Kidney capillary endothelial cell (primary cell): ENCODE measurements at places on chromosomes 16 and 17.
A peak's percentile ranks its signal among the peaks of the same experiment; 100 is the strongest.

DNA sequence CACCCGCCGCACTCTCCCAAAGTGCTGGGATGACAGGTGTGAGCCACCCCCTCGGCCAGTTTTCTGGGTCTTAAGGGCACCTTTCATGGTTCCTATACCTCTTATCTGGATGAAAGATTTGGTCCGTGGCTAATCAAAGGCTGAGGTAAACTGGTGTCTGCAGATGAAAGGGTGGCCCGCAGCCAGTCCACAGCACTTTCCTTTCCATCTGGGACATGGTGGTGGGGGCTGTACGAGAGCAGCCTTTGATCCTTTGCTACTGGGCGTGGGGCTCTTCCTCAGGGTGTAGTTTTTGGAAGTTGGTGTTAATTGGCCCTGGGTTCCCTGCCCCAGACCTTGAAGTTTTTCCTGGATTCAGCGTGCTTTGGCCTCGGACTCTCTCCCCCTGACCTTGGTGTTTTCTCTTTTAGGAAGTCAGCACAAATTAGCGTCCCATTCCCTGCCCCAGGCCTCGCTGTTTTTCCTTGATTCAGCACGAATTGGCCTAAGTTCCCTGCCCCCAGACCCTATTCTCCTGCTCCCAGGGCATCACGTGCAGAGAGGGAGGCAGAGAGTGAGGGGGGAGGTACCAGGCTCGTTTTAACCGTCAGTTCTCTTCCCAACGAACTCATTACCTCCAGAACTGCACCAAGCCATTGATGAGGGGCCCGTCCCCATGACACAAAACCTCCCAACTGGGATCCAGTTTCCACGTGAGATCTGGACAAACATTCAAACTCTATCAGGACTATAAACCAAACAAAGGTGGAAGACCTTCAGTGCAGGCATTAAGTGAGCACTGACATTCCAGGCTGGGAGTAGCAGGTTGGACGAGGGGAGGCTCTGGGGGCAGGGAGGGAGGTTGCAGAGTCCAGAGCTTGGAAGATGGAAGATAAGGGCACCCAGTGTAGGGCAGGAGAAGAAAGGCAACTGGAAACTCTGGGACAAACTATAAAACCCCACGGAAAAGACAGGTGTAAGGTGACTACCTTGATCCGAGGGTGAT, 11.6 kb downstream of the DPEP1 start:
- DNase-seq: no peak

GRCh38 chr16:57147381-57148221, 38.2 kb downstream of the PSME3IP1 start:
- DNase-seq: peak; percentile 78

DNA sequence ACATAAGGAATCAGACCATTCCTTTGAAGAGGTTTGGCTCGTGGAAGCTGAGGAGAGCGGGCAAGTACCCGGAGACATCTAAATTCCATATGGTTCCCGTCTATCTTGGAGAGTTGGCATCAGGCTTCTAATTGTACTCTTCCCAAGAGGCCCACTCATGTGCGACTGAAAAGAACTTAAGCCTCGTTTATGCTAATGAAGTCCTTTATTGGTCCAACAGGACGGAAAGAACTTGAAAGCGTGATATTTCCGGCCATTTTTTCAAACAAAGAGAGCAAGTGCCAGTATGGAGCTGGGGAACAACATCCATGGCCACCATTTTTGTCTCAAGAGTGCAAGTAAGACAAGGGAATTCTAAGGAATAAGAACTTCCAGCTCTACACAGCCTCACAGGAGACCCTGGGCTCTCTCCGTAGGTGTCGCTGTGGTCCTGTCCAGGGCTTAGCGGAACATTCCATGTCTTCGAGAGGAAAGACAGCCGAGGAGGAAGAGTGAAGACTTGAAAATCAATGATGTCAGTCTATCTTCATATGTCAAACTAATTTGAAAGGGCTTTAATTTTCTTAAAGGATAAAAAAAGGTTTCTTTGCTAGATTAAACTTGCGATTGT, 566.0 kb upstream of the PSMD7 start:
- no peak for DNase-seq

DNA sequence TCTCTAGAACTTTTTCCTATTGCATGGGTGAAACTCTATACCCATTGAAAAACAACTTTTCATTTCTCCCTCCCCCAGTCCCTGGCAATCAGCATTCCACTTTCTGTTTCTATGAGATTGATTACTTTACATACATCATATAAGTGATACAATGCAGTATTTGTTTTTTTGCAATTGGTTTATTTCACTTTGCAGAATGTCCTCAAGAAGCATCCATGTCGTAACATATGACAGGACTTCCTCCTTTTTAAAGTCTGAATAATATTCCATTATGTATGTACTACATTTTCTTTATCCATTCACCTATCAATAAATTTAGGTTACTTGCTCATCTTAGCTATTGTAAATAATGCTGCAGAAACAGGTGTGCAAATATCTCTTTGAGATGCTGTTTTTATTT, 8.8 kb downstream of the IL21R start:
- no peak for DNase-seq

DNA sequence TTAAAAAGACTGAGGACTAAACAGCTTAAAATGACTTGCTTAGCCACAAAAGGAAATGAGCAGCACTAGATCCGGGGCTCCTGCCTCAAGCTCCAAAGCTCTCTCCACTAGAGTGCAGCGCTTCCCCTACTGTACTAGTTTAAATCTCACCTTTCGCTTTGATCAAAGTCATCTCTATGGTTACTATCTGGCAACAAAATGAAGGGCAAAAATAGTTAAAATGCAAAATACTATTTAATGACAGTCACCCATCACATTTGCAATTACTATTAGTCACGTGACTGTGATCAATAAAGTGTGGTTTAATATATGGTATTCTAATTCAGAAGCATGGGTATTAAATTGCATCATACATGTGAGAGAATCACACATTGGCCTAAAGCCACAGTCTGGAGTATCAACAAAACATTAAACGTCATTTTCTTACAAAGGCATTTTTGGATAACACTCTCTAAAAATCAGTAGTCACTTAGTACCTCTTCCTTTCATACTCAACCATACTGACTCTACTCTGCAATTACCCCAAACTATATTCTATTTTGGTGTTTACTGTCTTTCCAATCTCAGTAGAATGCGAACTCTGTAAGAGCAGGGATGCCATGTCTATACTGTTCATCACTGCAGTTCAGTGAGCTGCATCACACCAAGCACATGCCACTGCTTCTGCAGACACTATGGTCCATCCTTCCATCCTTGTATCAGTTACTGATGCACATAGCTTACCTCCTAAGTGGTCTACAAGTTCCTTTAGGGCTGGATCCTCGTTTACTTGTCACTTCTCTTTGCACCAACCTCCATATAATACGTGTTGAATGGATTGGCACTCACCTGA, 6.2 kb downstream of the PSMD12 start:
- DNase-seq: no peak

- no peak for DNase-seq
Measured at GRCh38 chr17:45145035-45145389, 3.3 kb upstream of the HEXIM1 start.

DNA sequence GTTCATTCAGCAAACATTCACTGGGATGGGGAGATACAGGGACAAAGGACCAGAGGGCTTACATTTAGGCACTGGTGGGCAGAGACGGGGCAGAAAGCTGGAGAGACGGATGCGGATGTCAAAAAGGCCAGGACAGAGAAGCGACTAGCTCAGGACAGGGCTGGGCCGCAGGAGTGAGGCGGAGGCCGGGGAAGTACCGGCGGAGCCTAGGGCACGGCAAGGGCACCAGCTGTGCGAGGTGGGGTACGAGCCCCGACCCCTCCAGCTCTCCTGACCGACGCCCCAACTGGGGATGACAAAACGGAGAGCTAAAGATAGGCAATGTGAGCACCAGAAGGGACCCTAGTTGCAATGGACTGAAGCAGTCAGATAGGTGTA, 3.9 kb upstream of the SGCA start:
- no peak for DNase-seq

GRCh38 chr17:15422392-15422965, 44.9 kb downstream of the CDRT4 start:
- DNase-seq: no peak

DNA sequence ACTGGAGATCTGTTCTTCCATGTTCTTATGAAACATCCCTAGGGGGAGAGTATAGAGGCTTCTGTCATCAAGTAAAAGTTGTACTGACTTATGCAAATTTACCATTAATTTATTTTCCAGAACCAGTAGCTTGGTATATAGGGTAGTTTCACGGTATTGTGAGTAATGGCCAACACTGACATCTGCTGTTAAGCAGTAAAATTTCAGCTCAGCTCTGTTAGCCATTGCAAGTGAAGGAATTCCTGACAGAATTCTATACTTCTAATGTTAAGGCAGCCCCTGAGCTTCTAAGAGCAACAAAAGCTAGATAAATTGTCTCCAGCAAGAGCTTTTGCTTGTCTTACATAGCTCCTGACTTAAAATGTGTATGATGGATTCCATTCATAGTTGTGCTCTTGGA, 613.5 kb upstream of the C16orf82 start:
- no peak for DNase-seq

DNA sequence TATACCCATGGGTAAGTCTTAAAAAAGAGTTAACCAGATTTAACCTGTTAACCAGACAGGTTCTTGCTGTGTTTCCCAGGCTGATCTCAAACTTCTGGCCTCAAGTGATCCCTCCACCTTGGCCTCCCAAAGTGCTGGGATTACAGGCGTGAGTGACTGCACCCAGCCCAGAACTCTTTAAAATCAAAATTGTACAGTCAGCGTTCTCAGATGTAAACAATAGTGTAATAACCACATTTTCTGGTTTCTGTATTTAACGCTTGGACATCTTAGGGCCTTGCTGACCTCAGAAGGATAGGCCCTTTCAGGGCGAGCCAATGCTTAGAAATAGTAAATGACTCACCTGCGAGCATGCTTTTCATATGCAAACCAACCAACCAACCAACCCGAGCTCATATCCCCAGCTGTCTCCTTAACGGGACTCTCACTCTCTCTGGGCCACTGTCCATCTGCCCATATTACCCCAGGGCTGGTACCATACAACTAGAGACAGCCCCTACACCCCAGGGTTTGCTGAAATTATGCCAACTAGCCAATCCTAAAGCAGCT, 415.0 kb upstream of the XYLT1 start:
- no peak for DNase-seq

- no peak for DNase-seq
Measured at GRCh38 chr17:17386094-17386800, 83.1 kb downstream of the NT5M start.

DNA sequence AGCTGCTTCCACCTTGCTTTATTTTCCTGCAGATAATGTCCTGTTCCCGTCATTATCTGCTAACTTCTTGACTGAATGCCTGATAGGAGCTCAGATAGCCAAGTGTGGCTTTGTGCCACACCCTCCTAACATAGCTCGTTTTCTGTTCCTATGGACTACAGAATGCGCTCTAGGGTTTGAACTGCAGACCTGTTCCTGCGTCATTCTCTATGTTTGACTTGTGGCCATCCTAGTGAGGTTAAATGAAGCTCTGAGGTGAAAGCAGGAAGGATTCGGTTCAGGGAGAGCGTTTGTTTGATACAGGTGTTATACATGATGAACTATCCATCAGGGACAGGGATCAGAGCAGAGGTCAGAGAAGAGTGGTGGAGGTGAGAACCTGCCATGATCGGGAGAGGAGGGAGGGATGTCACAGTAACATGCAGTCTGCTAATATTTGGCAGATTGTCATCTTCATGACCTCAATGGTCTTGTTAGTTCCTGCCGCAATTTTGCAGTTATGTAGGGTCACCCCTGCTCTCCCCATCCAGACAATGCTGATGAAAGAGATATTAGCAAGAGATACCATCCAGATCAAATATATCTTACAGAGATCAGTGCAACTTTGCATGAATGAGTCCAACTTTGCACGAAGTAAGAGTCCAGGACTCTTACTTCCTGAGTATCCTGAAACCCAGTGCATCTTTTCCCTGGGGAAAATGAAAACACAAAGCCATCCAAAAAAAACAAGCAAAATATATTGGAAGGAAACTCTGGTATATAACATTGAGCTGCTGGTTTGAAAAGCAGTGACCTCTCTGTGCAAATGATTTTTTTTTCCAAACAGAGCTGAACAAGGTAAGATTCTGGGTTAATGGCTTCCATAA, 32.8 kb downstream of the MPHOSPH6 start:
- no peak for DNase-seq

- no peak for DNase-seq
Measured at GRCh38 chr16:4795181-4795827, at the start of gene SMIM22. TSS of gene SMIM22 (plus strand) at chr16:4795369. CDS start at chr16:4795735, 366 bp downstream.

GRCh38 chr16:807347-808084, 7.0 kb upstream of the GNG13 start:
- peak; percentile 89 for DNase-seq

DNA sequence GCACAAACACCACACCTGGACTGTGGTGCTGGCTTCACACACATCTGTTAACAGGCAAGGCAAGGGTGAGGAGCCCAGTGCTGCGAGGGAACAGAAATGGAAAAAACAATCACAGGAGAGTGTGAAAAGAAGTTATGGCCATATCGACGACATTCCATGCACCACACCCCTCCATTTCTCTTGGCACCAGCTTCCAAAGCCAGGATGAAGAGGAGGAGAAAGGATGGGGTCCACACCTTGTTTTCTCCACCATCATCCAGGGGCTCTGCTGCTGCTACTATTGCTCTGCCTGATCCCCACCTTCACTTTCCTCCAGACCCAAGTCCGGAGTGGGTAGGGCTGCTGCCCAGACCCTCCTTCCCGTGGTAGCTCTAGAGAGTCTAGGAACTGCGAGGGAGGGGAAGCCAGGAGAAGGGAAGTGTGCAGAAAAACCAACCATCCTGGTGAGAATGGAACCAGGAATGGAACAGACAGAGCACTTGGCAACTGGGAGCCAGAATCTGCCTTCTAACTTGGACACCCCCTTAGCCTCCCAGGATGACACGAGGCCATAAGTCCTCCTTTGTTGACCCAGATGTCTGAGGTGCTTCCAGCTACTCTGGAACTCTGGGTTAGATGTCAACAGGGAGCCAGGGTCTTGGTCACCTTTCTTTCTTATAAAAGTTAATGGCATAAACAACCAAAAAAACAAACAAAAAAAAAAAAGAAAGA, 1.2 kb upstream of the PROCA1 start:
- no peak for DNase-seq

DNA sequence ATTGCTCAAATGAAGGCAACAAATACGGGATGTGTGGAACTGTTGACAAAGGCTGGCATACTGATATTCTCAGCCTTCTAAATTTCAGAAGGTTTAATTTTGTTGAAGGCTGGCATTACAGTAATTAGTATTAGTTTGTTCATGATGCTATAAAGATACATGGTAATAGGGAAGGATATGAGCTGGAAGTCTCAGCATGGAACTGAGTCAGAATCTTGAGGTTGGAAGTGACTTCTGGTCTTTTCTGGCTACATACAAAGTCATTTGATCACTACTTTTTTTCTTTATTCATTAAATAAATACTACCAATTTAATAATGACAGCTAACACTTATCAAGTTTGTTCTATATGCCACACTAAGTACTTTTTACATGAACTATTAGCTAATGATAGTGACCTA, 22.6 kb downstream of the RABEP1 start:
- no peak for DNase-seq

GRCh38 chr17:29733166-29733565, 110.5 kb upstream of the CORO6 start:
- DNase-seq: no peak

- no peak for DNase-seq
Measured at GRCh38 chr17:70265471-70265870, 96.1 kb downstream of the KCNJ2 start.

- no peak for DNase-seq
Measured at GRCh38 chr17:76271669-76272540, 6.8 kb downstream of the UBALD2 start.

GRCh38 chr17:8133399-8133798, 9.5 kb upstream of the HES7 start:
- DNase-seq: no peak
